RWPE2 (cell line): ENCODE measurements at places on chromosomes 4 and X.

DNA sequence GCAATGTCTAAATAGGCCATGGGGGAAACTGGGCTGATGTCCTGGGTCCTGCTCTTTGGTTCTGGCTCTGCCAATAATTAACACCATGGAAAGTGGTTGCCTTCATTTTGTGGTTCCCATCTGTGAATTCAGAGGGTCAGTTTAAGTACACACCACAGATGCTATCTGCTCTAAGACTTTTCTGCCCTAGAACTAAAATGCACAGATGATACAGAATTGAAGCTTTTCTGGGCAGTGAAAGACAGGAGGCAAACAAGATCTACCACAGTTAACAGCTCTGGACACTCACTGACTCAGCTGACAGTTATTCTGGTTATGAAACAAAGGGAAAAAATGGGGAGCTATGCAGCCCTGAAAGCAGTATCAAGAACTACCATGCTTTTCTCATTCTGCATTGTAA lies 37.3 kb downstream of the APBB2 start:
- no peak for DNase-seq

DNA sequence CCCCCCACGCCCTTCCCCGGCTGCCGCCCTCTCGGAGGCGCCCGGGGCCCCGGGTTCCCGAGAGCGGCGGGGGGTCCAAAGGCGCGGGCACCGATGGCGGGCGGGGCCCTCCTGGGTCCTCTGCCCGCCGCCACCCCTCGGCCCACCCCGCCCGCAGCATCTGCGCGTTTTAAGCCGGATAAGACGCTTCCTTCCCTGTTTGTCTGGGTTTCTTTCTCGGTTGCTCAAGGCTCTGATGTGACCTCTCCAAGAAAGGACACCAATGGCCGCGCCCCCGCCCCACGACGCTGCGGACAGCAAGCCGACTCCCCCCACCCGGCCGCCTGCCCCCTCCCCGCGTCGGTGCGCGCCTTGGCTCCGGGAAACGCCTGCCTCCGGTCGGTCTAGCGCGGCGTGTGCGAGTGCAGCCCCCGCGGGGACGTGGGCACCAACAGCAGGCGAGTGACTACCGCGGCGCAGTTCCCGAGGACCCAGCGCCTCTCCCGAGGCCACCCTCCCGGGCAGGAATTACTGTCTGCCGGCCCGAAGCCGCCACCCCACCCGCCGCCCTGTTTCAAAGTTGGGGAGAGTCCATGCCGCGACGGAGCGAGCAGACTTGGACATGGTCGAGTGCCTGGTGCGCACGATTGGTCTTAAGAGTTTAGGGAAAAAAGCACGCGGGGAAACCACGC lies 21.1 kb upstream of the HMX1 start:
- no peak for DNase-seq

GRCh38 chrX:116317409-116317808 lies 119.0 kb upstream of the SLC6A14 start:
- no peak for DNase-seq

- no peak for DNase-seq
Measured at GRCh38 chrX:30795981-30796958, 92.8 kb downstream of the TAB3 start.
